Peyer's patch (tissue), 4 donors: ENCODE measurements at places on chromosomes 2 and 18.

DNA sequence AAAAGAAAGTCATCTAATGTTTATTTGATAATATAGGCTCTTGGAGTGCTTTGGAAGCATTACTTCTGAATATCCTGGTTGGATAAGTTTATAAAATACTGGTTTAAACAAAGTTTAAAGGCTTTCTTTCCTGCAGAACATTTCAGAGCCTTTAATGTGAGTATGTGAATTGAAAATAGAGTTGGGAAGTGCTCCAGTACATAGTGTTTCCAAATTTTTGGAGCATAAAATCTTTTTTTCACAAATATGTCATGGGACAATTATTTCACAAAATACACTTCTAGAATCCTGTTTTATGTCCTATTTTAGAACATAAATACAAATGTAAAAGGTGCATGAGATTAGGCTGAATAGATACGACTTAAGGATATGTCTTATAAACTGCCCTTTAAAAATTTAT, 158.9 kb upstream of the HNRNPA3 start:
- no peak for DNase-seq

DNA sequence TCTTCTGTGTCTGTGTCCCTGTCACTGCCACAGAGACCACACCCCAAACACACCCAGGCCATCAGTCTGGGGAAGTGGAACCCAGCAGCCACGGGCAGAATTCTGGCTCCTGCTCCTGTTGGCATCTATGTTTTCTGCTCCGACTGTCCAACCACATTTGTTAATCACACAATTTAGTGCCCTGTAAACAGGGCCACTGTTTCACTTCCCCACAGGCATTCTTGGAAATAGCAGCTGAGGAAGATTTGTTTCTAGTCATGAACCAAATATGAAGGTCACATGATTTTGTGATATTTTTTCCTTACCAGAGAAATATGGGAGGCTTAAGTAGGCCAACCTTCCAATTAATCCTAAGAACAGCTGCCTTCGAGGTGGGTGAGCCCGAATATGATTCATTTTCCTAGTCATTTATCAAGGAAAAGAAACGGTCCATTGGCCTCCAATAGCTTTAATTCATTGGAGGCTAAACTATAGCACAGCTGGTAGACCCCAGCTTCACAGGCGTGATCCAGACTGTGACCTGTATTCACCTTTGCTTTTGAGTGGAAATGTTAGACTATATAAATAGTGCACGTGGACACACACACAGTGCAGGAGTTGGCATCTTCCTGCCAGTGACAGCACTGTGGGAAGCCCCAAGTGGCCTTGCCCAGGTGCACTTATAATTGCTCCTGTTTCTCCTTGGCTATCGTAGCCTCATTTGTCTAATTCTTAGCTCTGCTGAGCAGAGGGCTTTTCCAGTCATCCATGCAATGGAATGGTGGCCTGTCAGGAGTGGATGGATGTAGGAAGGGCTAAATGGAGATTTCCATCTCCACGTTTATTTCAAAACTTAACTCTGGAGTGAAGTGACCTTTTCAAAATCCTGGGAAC, 267.9 kb downstream of the LPIN1 start:
- no peak for DNase-seq

DNA sequence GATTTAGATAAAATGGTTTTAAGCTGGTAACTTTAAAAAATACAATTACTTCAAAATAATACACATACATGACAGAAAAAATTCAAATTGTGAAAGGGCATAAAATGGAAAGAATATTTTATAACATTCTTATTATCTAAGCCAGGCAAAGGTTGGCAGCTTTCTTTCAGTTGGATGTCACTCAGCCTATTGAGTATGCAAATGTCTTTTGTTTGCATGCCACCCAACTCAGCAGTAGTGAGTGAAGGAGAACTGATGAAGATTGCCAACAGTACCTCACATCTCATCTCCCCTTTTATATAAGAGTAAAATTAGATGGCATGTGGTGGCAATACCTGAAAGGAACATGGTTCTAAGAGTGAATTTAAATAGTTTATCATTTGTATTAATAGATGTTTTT, 24.8 kb downstream of the BMPR2 start:
- no peak for DNase-seq

DNA sequence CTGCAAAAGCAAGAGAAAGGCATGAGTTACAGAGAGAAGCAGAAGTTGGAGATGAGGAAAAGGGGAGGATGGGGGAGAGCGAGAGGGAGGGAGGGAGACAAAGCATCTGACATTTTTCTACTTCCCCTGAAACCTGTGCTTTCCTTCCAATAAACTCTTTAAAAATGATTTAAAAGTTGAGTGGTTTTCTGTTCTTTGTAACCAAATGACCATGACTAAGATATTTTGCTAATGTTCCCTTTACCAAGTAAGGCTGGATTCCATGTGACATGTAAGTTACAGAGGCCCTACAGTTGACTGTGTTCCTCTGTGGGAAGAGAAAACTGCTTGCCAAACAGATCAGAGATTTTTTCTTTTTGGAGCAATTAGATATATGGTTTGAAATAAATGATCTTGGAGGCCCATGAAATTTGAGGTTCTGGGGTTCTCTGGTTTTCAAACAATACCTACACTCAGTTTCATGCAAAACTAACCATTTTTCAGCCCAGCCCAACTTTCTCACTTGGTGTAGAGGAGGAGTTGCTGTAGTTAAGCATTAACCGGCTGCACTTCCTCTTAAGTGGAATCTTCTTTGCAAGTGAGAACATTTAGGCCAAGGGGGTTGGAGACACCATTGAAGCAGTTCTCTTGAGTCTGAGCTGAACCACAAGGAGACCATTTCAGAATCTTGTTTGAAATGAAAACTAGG, 34.5 kb downstream of the INSIG2 start:
- no peak for DNase-seq

GRCh38 chr2:136069773-136070172, 48.2 kb downstream of the CXCR4 start:
- DNase-seq = no peak

DNA sequence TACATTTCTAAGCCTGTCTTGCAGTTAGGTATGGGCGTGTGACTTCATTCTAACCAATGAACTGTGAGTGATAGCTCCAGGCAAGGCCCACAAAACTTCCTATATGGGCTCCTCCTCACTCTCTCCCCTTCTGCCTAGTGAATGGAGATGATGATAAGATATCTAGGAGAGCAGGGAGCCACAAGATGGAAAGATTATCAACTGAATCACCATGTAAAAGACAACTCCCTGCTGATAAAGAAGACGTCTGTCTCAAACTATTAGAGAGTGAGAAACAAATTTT, 237.1 kb downstream of the GPD2 start:
- no peak for DNase-seq

- DNase-seq = no peak
Measured at GRCh38 chr2:2320486-2321199, 10.4 kb downstream of the MYT1L start.

DNA sequence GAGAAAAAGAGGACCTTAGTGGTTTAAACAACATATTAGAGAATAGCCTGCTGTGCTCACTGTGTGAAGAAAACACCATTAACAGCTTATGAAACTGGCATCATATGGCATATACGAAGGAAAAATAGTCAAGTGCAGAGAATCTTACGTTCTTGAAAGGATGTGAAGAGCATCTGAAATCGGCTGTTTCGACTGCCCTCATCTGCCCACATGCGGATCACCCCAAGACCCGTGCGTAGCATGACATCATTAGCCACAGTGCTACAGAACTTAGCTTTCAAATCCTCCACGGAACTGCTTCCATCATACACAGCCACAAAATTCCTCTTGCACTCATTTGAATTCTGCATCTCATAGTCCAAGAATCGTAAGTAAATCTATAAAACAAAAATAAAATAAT, 84.3 kb downstream of the NETO1 start:
- DNase-seq = no peak

DNA sequence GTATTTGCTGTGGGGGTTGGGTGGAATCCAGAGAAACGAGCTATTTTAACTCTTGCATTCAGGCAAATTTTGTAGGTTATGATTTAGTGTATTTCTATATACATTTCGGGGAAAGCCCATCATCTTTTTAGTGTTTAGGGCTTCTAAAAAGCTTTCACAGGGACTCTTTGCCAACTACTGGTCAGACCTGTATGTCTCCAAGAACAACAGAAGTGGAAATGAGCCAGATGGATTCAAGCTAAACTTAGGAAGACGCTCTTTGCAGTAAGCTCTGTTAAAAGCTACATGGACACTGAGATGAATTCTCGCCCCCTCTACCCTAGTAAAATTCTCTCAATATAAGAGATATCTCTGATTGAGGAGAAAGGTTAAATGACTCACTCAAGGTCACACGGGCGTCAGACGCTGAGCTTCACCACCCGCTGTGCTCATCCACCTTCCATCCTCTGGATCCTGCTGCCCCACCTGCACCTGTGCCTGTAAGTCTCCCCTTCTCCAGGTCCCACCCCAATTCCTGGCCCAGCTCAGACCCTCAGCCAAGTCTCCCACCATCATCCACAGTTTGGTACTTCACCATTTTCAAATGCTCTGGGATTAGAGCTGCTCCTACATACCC, 85.6 kb downstream of the MARCHF4 start:
- no peak for DNase-seq

DNA sequence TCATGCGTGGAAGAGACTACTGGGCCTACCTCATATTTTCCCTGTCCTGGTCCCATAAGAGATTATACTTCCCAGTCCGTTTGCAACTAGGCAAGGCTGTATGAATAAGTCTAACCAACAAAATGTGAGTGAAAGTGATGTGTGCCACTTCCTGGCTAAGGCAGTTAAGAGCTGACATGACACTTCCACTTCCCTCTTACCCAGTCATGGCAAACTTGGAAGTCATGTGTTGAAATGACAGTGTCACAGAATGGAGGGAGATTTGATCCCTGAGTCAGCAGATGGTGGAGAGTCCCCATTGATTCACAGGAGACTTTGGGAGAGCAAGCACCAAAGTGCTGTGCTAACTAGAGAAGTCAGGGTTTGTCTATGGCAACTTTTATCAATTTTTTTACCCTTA, 36.4 kb downstream of the TACR1 start:
- no peak for DNase-seq

- no peak for DNase-seq
Measured at GRCh38 chr18:69161383-69162028, 239.2 kb upstream of the DOK6 start.

- DNase-seq = no peak
Measured at GRCh38 chr2:56806924-56807323, 623.1 kb downstream of the CCDC85A start.

DNA sequence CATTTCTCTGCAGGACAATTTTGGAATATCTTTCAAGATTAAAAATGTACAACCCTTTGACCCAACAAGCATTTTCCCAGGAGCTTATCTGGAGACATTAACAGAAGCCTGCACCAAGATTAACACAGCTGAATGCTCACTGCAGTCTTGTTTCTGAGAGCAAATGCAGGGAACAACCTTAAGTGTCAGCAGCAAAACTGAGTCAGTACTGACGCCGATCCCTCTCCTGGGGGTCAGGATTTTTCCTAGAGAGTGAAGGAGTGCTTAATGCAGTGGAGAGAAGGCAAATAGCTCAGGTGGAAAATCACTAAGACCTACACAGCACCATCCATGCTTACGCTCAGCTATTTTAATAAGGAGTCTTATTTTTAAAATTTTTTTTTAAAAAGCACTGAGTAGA, 42.8 kb upstream of the SGPP2 start:
- no peak for DNase-seq

- no peak for DNase-seq
Measured at GRCh38 chr2:88307817-88308216, 137.7 kb downstream of the THNSL2 start.

GRCh38 chr2:6167592-6168138, 475.5 kb downstream of the SOX11 start:
- no peak for DNase-seq

- DNase-seq = no peak
Measured at GRCh38 chr18:11251891-11252270, 102.5 kb upstream of the PIEZO2 start.

DNA sequence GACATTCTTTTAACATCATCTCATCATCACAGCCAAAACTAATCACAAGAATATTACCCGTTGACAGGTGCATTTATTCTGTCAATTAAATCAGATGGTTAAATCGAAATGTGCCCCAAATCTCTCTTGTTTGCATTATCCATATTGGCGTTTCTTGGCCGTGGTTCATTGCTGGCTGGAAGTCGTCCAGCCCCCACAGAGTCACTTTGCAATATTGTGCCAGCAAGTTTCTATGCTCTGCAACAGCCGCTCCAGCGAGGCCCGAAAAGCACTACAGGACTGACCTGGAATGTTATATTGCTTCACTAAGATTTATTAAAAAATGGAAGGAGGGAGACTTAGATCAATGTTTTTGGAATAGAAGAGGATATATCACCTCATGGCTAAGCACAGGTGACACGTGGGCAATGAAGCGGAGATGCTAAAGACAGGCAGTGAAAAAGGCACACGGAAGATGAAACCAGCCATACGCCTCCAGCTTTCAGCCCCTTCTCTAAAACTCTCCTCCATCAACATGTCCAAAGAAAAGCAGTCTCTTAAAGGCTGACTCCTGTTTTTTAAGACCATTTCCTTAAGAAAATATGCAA, 176.8 kb upstream of the VRK2 start:
- DNase-seq = no peak

DNA sequence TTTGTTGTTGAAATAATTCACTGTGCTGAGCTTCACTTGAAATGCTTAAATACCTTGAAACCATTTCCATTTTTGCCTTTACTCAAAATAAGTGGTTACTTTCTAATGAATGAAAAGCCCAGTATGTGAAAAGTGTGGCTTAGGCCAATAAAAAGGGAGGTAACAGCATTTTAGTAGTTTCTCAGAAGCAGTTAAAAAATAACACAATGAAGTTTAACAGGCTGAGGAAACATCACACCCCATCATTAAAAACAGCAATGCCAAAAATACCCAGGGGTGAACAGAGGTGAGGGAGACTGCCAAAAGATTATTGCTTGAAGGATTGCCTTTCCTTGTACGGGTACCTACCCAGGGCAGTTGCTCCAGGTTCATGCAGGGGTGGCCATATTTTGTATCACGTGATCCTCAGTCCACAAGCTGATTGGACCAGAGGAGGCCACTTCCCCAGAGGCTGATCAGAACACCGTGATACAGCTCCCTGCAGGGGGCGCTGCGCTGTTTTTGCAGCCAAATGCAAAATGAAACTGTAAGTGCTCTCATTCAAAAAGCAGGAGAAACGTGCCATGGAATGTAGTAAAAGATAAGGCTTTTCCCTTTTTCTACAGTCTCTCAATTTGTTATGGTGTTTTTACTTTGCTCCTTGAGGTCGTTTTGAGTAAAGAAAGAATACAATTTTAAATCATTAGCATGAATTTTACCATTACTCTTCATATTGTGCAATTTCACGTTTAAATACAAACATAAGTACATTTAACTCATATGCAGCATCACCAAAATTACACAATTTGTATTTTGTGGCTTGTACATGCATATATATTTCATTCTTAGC, 70.2 kb upstream of the SH3BP4 start:
- DNase-seq = peak; percentile 21

GRCh38 chr2:81542119-81542518, 1237.6 kb upstream of the LRRTM1 start:
- DNase-seq = no peak

DNA sequence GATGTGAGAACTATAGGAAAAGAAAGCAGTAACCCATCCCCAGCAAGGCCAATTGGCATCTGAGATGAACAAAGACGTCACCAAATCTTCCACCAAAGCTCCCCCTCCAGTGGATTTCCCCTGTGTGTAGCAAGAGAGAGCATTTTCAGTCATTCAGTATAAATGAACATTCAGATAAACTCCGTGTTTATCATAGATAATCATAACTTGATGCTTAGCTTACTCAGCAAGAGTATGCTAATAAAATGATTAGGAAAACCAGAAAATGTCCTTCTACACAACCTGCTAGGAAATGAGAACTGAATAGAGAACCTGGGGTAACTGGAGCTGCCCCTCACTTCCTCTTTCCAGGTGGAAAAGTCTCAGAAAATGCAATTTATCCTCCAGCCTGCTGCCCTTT, 198.0 kb upstream of the CCDC150 start:
- no peak for DNase-seq
